ENCODE measurements at places on chromosomes 5 and 9.

- DNase-seq: no peak
Observed at GRCh38 chr9:134057307-134057657, 10.5 kb downstream of the BRD3 start.

DNA sequence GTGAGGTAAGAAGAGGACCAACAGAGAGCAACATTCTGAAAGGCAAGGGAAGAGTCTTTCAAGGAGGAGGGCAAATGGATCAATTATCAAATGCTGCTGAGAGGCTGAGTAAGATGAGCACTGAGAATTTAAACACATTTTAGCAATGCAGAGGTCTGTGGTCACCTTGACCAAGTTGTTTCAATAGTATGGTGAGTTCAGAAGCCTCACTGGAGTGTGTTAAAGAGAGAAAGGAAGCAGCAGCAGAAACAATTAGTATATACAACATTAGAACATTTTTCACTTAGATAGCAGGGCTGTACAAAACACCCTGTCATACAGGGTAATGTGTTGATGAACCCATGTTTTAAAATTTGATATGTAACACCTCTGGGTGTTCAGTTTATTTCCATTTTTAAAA is 131.5 kb downstream of the NR6A1 start:
- no peak for DNase-seq

GRCh38 chr5:81151546-81151945 is 81.6 kb upstream of the CKMT2 start:
- peak; percentile 77 for DNase-seq

- no peak for DNase-seq
Observed at GRCh38 chr9:93001031-93001430, 53.7 kb downstream of the FGD3 start.

DNA sequence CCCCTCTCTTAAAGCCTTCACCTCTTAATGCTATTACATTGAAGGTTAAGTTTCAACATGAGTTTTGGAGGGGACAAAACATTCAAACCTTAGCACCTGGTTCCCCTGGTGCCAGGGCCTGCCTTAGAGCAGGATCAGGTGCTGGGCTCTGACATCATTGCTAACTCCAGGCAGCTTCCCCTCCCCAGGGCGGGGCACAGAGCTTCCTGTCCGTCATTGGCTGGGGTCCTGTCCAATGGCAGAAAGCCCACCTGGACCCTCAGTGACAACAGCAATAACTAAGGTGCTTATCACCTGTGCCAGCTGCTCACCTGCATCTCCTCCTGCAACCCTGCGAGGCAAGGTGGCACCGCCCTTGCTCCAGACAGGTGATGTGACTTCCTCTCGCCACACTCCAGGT is 177.4 kb downstream of the NSG2 start:
- DNase-seq: no peak

- no peak for DNase-seq
Observed at GRCh38 chr5:155290937-155291336, 277.4 kb downstream of the KIF4B start.

- DNase-seq: no peak
Observed at GRCh38 chr9:89756891-89757537, 152.2 kb downstream of the GADD45G start.

- no peak for DNase-seq
Observed at GRCh38 chr5:10591159-10591558, 27.3 kb downstream of the ANKRD33B start.

GRCh38 chr9:109471475-109472393 is 26.4 kb downstream of the PTPN3 start:
- DNase-seq: peak; percentile 51

DNA sequence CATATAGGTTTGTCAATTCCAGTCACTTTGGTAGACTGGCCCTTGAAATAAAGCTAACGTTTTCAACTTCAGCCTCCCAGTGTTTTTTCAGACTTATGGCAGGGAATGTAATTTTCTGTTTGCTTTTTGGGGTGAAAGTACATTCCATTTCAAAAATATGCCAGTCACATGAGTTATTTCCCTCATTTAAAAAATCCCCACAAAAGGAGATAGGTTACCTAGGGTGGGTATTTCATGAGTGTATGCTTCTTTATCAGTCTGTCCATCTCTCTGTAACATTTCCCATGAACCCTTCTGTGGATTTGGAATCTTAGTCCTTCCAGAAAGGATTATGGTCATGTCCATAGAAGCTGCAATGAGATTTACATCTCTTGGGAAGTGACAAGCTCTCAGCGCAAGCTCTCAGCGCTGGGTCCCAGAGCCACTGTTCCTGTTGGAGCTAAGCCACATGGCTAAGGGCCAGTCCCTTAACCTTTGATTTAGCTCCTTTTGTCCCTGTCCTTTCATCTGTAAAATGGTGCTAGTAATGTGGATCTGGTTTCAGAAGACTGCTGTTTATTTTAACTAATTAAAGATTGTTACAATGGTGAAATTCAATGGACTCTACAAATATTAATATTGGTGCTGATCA is 294.9 kb downstream of the NR3C1 start:
- DNase-seq: no peak
